ENCODE measurements at places on chromosomes 1 and 21.

DNA sequence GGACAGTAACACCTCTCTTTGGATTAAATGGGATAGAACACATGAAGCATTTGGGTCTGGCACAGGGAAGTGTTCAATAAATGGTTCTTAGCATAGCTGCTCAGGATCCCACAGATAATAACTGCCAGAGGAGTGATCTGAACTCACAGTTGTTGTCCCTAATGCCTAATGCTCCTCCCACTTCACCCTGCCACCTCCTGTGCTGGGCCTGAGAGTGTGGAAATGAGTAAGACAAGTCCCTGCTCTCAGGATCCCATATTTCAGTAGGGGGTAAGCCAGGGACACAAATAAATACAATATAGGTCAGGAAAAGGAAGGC is 19.9 kb upstream of the FOXO6 start:
- no peak for DNase-seq

- no peak for DNase-seq
These were observed 774 bp upstream of the ABL2 start for GRCh38 chr1:179230251-179230650.

DNA sequence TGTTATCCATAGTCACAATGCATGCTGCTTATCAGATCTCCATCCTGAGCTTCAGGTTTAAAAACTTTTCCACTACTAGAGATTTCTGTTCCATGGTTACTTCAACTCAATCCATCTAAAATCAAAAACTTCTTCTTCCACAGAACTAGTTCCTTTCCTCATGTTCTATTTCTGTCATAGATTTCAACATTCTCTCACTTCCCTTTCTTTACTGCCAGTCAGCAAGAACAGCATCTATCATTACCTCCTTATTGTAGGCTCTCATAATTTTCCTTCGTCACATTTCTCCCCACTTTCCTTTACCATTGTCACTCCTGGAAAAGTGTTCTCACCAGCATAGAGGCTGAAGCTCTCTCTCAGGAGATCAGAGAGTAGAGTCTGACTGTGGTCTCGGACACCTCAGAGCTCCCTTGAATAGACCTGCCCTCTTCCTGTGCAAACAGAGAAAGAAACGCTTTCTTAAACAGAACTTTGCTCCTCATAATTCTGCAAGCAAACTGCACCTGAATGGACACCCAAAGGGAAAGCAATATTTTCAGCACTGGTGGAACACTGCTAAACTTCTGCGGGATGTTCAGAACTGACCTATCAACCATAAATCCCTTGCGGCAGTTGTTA is 48.7 kb upstream of the KIRREL1 start:
- DNase-seq, result no peak

DNA sequence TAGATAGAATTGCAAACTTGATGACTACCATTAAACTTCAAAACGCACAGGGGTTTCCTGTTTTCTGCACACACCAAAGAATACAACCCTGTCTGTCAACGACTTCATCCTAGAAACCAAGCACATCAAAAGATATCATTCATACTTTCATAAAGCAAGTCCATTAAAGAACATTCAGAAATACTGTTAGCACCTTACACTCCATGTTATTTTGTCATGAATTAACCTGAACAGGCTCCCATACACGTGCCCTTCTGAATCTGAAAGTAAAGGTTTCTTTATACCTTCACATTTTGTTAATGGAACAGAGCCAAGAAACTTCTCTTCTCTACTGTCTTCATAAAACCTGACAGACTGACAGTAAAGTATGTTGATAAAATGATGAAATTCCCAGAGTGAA is 46.1 kb downstream of the PUM1 start:
- DNase-seq, result no peak

DNA sequence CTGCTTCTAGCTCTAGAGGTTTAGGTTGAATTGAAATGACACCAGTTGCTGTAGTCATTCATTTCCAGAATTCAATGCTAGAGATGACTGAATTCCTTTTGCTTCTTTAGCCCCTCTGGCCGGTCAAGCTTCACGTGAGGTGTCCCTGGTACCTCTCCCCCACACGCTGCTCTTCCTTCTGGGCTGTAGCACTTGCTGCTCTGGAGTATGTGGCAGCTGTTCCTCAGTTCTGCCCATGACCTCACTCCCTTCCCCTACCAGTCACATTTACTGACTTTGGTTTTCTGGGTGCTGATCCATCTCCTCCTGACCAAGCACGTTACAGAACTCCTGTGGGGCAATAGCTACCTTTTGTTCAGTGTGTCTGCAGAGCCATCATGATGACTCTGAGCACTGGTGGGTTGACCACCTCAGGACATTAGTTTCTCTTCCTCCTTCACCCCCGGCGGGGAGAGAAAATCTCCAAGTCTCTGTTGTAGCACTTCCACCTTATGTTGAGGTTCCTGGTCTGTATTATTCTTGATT is 128.1 kb downstream of the HHAT start:
- no peak for DNase-seq

- no peak for DNase-seq
These were observed 207.3 kb downstream of the DSCAM start for GRCh38 chr21:40639616-40640194.

DNA sequence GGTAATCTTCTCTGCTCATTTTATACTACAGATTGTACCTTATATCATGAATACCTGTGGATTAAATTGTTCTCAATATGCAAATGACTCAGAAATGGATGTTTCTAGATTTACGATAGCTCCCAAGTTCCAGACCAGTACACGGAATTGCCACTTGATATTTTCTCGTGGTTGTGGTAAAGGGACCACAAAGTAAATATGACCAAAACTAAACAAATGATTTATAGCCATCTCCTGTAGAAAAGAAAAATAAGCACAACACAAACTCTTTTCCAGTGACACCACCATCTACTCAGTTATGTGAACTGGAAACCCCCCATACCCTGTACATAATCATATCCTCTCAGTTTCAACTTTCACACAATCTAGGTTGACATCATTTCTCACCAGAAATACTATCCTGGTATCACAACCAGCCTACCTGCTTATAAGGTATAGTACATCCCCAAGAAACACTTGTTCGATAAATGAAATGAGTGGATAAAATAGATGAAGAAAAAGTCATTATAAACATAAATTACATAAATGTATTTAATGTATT is 172.3 kb downstream of the ADGRL4 start:
- DNase-seq, result no peak

DNA sequence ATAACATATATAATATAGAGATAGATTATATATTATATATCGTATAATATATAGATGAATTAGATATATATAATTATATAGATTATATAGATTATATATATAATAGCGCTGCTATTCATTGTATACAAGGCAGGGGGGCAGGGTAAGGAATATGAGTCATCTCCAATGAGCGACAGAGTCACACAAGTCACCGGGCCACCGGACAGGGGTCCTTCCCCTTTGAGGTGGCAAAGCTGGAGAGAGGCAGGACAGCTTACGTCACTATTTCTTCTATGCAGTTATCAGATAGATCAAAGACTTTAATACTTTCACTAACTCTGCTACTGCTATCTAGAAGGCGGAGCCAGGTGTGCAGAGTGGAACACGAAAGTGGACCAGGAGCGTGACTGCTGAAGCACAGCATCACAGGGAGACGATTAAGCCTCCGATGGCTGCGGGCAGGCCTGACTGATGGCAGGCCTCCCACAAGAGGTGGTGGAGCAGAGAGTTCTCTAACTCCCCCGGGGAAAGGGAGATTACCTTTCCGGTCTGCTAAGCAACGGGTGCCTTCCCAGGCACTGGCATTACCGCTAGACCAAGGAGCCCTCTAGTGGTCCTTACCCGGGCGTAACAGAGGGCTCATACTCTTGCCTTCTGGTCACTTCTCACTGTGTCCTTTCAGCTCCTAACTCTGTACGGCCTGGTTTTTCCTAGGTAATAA is 2154.7 kb downstream of the MRPL39 start:
- DNase-seq, result no peak

All from heart left ventricle (tissue), 16 donors.